ENCODE measurements at places on chromosomes 1 and 21. TPM values are rescaled to one million over a fixed set of nuclear protein-coding genes. Genes with fewer than 3 reads are reported as not detected.

Gene AADACL3
- total RNA-seq: not detected

Gene SPRR1A
- total RNA-seq: not detected

Gene RIMKLA
- 0.28 TPM for total RNA-seq

Gene CFAP57
- total RNA-seq: 0.19 TPM

Gene ZNF683
- total RNA-seq: not detected

Gene SPATA45
- total RNA-seq: 1.1 TPM

Gene LIPI
- total RNA-seq: not detected

Gene REG4
- not detected for total RNA-seq

Gene CYP4B1
- 0.28 TPM for total RNA-seq

Gene APCS
- not detected for total RNA-seq

Gene TTC3
- total RNA-seq: 208 TPM

Gene RNU1-4
- under 0.01 TPM for total RNA-seq

Gene VCAM1
- total RNA-seq: 5.4 TPM

Gene C8B
- not detected for total RNA-seq
